ENCODE measurements at places on chromosomes 3 and 15.

GRCh38 chr3:133459400-133459799 lies 59.5 kb downstream of the BFSP2 start:
- DNase-seq, result no peak

GRCh38 chr3:18334837-18335601 lies 90.1 kb downstream of the SATB1 start:
- DNase-seq, result no peak

- DNase-seq, result no peak
These were observed 374.6 kb upstream of the ARL6 start for GRCh38 chr3:97389936-97390335.

DNA sequence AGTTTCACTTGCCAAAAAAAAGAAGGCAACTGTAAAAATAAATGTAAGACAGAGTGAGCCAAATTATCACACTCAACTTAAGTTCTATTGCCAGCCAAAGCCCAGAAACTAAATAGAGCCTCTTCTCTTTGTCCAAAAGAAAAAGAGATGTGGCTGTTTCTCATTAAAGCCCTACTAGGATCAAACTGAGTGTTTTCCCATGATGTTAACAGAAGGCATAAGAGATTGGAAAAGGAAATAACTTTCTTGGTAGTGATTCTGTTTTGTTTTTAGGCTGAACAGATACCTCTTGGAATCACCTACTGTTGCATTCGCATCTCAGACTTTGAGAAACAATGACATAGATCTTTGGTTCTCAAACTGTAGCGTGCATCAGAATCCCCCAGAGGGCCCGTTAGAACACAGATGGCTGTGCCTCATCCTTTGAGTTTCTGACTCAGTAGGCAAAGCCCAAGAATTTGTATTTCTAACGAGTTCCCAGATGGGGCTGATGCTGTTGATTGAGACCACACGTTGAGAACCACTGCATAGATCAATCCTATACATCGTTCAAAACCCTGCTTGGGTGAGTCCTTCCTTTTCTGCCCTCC lies 42.5 kb upstream of the SRGAP3 start:
- no peak for DNase-seq

- no peak for DNase-seq
These were observed 62.6 kb downstream of the ZIC1 start for GRCh38 chr3:147471741-147472140.

- no peak for DNase-seq
These were observed 609 bp upstream of the TBC1D23 start for GRCh38 chr3:100260081-100260684.

DNA sequence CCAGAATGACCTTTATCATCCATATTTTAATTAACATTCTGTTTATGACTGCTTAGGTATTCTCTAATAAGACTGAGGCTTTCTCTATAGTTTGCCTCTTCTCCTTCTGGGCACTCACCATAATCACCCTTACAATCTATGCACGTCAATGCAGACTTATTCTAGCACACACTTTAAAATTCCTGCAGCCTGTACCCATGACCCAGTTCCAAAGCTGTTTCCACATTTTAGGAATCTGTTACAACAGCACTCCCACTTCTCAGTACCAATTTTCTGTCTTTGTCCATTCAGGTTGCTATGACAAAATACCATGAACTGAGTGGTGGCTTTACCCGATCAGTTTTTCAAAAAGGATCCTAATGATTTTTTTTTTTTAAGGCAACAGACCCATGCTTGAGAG lies 103.5 kb downstream of the SOX14 start:
- DNase-seq, result no peak

DNA sequence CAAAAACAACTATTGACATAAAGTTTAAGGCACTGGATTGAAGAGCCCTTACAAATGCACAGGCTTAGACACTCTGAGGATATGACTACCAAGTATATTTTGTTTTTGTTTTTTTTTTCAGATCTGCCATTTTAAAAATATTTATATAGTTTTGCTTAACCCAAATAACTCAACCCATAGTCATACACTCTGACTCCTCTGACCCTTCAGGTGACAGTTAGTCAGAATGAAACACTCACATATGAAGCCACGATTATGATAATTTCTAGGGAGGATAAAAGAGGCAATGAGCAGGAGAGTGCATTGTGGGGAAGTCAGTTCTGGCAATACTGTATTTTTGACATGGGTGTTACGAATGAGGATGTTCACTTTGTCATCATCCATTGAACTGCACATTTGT lies 774.7 kb downstream of the MECOM start:
- DNase-seq, result no peak

DNA sequence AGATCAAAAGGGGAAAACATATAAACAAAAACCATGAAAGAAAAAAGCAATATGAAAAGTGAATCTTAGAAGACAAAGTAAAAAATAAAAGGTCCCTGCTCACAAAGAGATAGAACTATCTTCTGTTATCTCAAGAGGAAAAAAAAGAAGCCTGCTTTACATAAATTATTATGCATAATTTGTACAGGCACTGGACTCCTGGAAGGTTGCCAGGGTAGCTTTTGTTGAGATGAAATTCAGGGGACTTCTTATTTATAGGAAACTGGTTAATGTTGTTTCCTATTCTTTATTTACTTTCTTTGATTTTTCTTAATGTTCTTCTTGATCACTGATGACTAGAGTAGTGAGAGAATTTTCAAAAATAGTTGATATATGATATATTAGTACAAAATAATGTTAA lies 66.9 kb downstream of the PPM1L start:
- no peak for DNase-seq

DNA sequence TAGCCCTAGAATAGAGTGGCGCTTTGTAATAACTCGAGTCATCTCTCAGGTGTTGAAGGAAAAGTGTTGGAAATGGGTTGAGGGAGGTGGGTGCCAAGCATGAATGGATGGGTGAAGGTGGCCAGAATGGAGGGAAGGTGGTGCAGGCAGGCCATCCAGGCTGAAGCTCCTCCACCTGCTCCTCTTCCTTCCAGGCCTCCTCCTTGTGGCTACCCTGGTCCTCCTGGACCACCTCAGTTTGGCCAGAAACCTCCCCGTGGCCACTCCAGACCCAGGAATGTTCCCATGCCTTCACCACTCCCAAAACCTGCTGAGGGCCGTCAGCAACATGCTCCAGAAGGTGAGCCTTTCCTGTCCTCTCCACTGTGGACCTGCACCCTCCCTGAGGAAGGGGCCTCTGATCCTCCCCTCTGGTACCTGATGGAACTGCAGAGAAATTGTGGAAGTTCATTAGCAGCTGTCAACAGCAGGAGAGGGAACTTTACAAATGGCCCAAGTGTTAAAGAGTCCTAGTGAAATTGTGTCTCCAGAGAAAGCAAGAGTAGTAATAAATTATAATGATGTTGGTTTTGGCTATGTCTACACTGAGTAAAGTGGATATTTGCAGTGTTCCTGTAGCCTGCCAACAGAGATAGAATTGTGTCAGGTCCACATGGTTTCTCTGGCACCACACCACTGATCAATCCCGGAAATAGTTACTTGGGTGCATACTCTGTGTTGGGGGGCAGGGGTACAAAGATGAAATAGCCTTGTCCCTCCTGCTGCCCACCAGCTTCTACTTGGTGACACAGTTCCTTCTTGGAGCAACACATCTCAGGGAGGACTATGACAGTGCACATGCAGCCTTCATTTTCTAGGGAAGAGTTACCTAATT lies 1.6 kb downstream of the IL12A start:
- DNase-seq, result peak; percentile 18

DNA sequence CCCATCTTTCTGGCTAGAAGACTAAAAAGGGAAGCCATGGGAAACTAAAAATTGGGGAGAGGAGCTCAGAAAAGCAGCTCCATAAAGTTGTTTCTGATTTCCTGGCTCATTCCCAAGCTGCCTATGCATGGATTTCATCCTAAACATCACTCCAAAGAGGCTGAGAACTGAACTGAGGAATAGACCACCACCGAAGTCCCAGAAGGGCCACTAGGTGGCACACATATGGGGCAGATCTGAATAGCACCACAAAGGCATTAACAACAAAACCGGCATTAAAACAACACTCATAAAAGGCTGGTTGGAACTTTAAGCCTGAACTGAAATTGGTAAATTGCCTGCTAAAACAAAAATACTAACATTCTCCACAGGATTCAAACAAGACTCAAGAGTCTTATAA lies 106.3 kb downstream of the PLD1 start:
- DNase-seq, result peak; percentile 38

- DNase-seq, result no peak
These were observed 24.7 kb upstream of the TM2D3 start for GRCh38 chr15:101676921-101677329.

GRCh38 chr15:35309886-35310285 lies 224.8 kb upstream of the NANOGP8 start:
- DNase-seq, result no peak

DNA sequence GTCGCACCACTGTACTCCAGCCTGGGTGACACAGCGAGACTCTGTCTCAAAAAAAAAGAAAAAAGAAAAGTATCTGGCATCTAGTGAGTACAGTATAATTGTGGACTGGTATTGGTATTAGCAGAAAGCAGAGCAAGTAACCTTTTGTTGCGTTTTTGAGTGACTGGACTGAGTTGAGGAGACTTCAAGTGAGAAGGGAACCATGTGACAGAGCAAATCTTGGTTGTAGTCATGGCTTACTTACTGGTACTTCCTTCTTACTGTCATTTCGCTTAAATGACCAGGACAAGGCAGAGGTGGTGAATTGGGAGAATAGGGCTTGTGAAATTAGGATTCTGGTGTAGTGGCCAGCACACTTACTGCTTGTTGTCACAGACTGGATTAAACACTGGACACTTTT lies 20.6 kb downstream of the RTF1 start:
- DNase-seq, result no peak

DNA sequence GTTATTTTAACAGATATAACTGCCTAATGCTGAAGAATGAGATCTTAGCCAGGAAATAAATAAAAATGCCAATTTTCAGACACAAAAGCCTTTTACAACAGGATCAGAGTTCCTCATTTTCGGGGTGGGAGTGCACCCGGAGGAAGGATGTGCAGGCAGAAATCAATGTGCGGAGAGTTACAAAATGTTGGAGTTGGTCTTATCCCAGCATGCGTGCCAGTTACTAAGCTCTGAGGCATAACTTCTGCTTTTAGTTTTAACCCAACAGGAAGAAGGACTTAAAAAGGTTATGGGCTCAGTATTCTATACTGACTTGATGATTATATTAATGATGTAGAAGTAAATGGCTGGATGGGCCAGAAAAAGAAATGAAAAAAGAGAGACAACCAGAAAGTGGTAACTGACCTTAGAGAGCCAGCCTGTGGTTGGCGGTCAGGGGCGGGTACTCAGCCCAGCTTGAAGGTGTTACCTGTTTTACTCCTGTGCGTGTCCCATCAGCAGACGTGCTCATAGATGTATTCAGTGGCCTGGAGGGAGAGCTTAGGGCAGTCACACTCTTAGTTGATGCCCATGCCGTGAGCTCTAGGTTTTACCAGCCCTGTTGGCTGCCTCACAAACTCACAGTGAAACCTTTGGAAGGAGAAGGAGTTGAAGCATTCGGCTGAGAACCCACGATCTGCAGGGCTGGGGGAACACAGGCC lies 164.7 kb downstream of the SV2B start:
- DNase-seq, result no peak

- no peak for DNase-seq
These were observed 53.7 kb upstream of the FAM174B start for GRCh38 chr15:92709110-92709790.

GRCh38 chr3:81910244-81910852 lies 148.9 kb upstream of the GBE1 start:
- DNase-seq, result peak; percentile 31

DNA sequence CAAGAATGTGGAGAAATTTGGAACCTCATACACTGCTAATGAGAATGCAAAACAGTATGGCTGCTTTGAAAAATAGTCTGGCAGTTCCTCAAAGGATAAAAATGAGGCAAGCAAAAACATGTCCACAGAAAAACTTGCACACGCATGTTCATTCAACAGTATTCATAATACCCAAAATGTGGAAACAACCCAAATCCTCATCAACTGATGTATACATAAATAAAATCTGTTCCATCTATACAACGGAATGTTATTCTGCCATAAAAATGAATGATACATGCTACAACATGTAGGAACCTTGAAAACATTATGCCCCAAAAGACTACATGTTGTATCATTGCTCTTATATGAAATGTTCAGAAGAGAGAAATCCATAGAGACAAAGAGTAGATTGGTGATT lies 36.4 kb upstream of the OXTR start:
- DNase-seq, result no peak

DNA sequence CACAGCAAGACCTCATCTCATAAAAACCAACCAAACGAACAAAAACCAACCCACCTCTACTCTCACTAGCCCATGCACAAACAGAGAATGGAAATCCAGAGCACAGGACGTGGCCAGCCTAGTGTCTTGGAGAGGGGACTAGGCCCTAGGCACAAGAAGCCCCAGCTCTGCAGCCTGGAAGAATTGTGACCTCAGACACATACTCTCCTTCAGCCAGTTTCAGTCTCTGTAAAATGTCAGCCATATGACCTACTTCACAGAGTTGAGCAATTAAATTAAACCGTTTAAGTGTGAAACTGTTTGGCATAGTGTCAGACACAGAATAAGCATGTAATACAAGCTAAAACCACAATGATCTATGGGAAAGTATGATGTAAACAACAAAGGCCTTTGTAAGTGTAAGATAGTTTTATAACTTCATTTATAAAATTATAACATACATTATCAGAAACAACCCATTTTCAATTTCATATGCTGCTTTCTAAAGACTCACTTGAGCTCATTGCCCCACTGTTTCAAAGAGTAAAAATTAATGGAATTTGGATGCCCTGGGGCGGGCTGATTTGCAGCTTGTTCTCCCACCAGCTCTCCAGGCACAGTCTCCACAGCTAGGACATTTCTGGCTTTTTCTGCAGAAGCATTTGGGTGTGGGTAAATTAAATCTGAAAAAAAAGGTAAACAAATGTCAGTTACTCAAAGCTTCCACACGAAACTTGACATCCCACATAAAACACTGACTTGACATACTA lies 32.9 kb downstream of the TBC1D2B start:
- DNase-seq, result no peak

GRCh38 chr3:195873281-195873887 lies 35.0 kb downstream of the TNK2 start:
- no peak for DNase-seq

GRCh38 chr15:65366122-65366892 lies 11.5 kb downstream of the IGDCC3 start:
- no peak for DNase-seq

- peak; percentile 52 for DNase-seq
These were observed 932 bp downstream of the ARL8B start for GRCh38 chr3:5122741-5123706.

- DNase-seq, result no peak
These were observed 14.3 kb upstream of the PIK3R4 start for GRCh38 chr3:130760922-130761321.

- no peak for DNase-seq
These were observed 1.2 kb downstream of the TRH start for GRCh38 chr3:129975705-129976048.

- no peak for DNase-seq
These were observed 77.5 kb downstream of the RAD18 start for GRCh38 chr3:8885536-8886316.

Data from HEK293T (cell line).